GM12864 (cell line): ENCODE measurements at places on chromosomes 2 and 18.

- DNase-seq, result no peak
These were observed 6.5 kb downstream of the RPIA start for GRCh38 chr2:88698027-88698413.

DNA sequence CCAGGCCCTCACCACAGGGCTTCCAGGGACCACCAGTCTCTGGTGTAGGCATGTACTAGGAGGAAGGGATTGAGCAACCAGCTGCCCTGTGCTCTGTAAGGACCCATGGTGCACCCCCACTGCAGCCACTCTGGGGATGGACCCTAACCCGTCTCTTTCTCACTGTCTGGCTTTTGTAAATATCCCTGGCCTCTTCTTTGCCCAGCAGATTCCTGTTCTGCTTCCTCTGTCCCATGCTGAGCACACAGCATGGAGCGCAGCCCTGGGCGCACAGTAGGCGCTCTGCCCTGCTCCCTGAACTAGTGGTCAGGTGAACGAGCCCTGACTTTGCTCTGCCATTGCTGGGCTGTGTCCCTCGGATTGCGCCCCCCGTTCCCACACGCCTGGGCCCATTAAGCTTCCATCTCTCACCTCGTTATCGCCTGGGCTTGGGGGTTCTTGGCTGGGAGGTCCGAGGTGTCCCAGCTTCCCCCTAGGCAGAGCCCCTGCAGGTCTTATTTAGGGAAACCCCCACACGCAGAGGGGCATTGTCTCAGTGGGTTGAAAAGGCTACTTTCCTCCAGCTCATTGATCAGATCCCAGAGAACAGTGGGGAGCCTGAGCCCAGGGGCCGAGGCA is 162.1 kb downstream of the MYCN start:
- no peak for DNase-seq

- DNase-seq, result no peak
These were observed 79.1 kb downstream of the DPP4 start for GRCh38 chr2:161994761-161995520.

- DNase-seq, result no peak
These were observed 21.8 kb downstream of the NDUFB3 start for GRCh38 chr2:201093573-201093972.

- DNase-seq, result no peak
These were observed 176.8 kb upstream of the TRIB2 start for GRCh38 chr2:12539776-12540562.

DNA sequence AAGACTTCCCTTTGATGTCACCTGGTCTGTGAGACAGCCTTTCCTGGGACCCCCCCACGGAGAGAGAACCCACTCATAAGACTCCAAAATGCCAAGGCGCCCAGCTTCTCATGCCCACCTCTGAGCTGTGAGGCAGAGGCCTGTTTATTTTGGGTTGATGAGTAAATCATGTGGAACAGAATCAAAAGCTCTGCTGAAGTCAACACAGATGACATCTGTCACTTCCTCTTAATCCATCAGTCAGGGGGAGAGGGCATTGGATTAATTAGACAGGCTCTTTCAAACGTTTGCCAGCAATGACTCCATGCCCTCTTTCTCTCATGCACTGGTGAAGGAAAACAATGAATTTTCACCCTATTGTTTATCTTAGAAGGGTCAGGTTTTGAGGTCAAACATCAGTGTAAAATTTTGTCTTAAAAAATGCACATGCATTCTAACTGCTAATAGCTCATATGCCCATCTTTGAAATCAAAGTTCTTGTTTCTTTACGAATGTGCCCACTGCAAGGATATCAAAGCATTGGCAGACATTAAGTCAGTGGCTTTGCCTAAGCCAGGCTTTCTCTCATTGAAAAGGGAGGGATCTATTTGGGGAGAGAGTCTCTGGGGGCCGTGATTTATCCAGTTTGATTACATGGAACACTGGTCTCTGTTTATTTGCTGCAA is 184.1 kb downstream of the ACKR3 start:
- no peak for DNase-seq

GRCh38 chr2:215811409-215812345 is 201.7 kb downstream of the MREG start:
- peak; percentile 77 for DNase-seq

DNA sequence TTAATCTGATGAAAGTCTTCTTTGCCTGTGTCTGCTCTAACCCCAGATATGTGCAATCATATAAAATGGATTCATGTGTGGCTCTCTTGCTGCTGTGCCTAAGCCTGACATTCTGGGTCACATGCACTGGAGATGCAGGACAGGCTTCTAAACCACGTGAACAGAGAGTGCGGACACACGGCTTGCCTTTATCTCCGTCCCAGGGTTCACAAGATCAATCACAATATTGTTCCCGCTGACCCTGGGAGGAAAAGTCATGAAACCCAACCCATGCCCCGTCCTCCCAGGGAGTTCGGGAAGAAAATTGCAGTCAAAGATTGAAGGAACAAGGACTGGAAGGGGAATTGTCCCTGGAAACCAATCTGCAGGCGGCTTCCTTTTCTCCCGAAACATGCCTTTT is 74.8 kb downstream of the VAPA start:
- DNase-seq, result no peak

- DNase-seq, result no peak
These were observed 345.2 kb upstream of the RND3 start for GRCh38 chr2:150832686-150833085.

DNA sequence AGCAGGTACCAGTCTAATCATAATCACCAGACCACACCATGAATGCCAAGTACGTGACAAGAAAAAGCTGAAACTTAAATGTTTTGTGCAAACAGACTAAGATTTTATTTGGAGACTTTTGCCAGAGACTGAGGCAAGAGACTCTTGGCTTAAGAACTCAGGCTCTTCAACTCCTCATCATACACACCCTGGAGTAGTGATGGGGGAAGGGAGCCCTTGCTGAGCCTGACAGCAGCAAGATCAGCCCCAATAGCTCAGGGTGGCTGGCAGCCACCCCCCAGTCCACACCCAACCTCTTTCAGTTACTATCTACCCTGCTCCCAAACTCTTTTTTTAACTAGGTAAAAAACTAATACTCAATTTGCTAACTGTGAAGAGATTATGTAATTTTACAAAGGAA is 114.8 kb downstream of the CCBE1 start:
- no peak for DNase-seq

GRCh38 chr2:119323459-119323858 is 43.2 kb downstream of the C2orf76 start:
- no peak for DNase-seq
